ENCODE measurements at places on chromosomes 7 and 10.

- no peak for DNase-seq
These were observed 9.2 kb upstream of the GSAP start for GRCh38 chr7:77425101-77426051.

DNA sequence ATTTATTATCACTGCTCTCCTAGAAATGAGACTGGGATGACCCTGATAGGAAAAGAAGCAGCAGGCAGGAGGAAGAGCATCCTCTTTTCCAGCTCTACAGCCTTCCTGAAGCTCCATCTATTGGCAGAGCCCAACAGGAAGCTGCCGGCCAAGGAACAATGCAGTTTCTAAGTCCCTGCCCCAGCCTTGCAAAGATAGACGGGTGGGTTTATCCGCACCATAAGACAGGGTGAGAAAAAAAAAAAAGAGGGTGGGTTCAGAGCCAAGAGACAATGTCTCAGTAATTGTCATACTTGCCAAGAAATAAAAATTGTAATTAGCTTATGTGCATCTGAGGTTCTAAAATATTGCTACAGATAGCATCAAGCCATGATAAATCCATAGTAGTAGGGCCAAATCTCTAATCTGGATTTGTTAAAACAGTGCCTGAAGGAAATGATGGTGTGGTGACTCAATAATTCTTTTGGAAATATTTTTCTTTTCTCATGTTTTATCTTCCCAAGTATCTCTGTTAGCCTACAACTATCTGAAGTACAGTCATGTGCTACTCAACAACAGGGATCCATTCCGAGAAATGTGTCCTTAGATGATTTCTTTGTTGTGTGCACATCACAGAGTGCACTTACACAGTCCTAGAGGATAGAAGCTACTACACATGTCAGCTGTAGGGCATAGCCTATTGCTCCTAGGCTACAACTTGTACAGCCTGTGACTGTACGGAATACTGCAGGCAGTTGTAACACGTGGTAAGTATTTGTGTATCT is 242.9 kb upstream of the CXCL12 start:
- DNase-seq: no peak

DNA sequence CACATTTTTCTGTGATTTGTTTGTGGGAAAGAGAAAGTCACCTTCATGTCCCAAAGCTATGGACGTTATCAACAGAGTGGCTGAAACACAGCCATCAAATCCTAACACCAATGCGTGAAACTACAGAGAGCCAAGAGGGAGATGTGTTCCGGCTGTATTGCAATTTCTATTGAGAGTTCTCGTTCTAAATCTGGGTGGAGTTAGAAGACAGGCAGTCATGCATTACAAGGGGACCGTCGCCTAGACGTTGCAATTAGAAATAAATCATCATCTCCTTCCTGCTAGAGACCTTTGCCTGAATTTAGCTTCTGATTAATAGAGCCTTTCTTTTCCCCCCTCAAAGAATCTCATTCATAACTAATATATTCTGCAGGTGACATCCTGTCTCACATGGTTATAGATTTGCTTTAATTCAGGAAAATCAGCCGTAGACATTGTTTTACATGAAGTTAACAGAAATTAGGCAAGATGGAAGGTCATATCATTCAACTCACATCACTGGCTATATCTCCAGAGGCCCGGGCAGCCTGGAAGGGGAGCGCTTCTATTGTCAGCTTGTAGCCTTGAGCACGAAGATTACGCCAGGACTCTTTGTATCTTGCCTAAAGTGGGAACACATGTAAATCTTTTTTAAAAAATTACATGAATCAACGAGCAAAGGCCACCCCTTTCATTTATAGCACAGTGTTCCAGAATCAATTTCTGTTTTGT is 52.6 kb downstream of the HABP2 start:
- no peak for DNase-seq

DNA sequence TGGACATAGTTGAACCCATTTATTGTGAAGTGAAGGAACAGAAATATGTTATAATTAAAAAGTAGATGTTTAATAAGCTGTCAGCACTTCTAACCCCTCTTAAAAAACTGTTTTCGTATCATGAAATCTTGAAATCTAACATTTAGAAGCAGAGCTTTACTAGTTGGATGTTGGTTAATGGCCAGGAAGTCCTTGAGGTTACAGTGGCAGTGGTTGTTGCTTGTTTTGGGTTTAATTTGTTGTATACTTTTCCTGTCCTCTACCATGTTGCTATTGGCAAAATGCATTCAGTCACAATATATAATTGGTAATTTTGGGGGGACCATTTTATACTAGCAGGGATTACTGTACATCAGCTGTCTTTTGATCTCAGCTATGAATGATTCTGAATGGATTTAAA is 60.7 kb downstream of the EXOC4 start:
- DNase-seq: no peak

DNA sequence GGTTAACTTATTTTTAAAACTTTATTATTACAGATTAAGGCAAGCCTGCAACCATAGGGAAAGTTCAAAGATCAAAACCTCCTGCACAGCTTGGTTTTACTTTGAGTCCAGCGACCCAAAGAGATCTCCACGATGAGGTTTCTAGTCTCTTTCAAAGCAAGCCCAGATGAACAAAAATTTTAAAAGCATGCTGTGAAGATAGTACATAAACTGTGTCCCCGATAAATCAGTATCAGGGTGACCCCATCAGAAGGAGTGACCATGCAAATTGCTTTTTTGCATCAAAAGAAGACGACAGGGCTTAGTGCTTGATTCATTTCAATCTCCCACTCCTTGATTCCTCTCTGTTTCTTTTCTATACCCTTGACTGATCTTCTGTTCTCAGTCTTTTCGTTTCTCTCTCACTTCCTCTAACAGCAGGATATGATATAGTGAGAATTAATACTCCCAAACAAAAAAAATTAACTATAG is 16.0 kb upstream of the DNTT start:
- no peak for DNase-seq

DNA sequence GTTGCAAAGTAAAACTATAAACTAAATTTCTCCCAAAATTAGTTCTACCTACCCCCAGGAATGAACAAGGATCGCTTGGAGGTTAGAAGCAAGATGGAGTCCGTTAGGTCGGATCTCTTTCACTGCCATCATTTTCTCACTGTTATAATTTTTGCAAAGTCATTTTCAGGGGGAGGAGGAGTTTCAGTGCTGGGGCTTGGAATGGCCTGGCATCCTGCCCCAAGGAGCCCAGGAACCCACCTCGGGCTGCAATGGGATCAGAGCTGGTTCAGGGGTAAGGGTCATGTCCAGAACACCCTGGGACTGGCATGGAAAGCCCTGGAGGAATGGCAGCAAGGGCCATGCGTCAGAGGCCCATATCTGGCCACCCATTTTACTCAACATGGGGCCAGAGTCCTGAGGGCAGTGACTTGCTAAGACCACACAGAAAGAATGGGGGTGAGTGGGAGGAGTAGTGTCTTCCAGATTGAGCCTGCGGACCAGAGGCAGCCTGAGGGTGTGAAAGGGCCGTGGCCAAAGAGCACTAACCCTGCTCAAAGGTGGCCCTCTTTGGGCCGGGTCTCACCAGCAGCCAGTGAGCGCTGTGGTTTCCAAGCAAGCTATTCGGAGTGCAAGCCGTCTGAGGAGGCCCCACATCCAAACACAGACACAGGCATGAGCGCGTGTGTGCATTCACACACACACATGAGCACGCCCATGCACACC is 31.8 kb downstream of the GPRIN2 start:
- DNase-seq: no peak

- no peak for DNase-seq
These were observed 22.4 kb downstream of the NRBF2 start for GRCh38 chr10:63155388-63156020.

DNA sequence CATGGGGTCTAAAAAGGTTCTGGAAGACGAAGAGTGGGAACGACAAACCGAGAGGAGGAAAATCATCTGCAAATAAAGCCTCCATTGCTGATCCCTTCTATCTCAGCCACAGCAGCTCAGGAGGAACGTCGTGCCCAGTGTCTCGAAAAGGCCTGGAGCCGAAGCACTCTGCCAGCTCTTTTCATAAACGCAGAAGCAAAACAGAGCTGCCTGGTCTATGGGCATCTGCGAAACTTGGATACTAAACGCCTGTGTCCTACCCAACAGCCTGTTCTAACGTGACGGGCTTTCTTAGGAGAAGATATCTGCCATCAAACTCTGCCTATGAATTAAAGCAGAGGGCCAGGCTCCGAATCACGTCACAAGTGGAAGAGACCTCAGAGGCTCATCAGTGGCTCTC is 68.7 kb downstream of the GNA12 start:
- DNase-seq: no peak
